ENCODE measurements at places on chromosomes 7 and 10.

GRCh38 chr10:77357611-77358310, 279.8 kb downstream of the KCNMA1 start:
- peak; percentile 4 for DNase-seq

DNA sequence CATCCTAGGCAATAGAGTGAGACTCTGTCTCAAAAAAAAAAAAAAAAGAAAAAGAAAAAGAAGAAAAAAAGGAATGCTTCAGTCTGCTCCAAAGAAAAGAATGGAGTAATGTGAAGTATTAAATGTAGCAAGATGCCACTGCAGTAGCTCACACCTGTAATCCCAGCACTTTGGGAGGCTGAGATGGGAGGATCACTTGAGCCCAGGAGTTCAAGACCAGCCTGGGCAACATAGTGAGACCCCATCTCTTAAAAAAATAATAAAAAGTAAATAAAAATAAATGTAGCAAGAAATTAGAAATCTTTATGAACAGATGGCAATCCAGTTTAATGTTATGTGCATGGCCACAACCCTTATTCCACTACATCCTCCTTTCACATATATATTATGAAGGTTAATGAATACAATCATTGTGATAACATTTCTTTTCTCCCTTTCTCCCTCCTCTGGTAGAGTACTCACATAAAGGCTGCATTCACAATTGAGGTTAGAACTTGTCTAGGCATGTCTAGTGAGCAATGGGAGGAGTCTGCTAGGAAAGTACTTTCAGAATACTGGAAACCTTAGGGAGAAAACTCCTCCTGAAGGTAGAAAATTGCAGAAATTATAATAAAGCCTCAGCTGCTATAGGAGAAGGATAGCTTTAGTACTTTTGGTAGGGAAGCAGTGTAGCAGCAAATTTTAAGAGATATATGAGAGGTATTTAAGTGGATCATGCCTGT, 20.4 kb downstream of the KLLN start:
- DNase-seq, result no peak

- no peak for DNase-seq
Measured at GRCh38 chr10:62095181-62096122, 173.2 kb downstream of the RTKN2 start.

DNA sequence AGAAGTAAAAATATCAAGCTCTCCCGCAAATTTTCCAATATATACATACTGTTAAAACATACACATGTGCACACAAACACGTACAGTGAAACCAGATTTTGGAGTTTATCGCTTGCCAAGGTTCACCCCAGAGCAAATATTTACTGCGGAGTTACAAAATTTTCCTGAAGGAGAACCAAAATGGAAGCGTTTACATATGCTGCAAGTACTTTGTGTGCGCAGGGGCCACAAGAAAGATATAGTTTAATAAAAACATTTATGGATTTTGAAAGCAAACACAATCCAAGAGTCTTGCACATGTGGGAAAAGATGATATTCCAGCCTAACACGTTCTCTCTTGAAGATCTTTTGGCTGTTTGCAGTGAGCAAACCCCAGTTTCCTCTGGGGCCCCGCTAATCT, 301.3 kb upstream of the NFE2L3 start:
- DNase-seq, result no peak

DNA sequence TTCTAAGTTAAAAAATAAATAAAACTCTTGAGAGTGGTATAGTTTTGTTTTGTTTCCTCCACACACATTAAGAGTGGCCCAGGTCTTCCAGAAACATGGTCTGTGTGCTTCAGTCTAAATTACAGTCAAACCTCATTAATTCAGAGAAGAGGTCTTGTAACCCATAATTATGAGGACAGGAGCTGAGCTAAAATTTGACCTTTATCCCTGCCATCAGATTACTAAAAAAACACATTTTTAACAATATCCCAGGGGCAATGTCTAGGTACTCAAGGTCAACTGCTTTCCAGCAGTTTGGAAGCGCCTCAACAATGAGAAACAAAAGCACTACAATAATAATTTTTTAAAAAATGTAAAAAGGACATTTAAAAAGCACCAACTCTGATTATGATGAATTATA, 184.1 kb upstream of the PFKP start:
- DNase-seq, result no peak

GRCh38 chr10:127148066-127148932, 48.1 kb downstream of the INSYN2A start:
- DNase-seq, result peak; percentile 65

DNA sequence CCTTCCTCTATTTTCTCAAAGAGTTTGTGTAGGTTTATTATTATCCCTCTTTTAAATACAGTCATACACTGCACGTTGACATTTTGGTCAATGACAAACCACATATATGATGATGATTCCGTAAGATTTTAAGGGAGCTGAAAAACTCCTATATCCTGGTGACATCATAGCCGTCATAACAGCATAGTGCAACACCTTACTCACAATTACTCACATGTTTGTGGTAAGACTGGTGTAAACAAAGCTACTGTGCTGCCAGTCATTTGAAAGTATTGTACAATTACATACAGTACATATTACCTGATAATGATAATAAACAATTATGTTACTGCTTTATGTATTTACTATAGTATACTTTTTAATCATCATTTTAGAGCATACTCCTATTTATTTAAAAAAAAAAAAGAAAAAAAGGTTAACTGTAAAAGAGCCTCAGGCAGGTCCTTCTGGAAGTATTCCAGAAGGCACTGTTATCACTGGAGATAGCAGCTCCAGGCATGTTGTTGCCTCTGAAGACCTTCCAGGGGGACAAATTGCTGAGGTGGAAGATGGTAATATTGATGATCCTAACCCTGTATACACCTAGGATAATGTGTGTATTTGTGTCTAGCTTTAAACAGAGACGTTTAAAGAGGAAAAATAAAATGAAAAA, 123.3 kb upstream of the CDK1 start:
- DNase-seq, result peak; percentile 4

GRCh38 chr10:112229901-112230300, 46.3 kb upstream of the GPAM start:
- no peak for DNase-seq

GRCh38 chr10:1738950-1739349, 1.6 kb upstream of the ADARB2 start:
- DNase-seq, result no peak

DNA sequence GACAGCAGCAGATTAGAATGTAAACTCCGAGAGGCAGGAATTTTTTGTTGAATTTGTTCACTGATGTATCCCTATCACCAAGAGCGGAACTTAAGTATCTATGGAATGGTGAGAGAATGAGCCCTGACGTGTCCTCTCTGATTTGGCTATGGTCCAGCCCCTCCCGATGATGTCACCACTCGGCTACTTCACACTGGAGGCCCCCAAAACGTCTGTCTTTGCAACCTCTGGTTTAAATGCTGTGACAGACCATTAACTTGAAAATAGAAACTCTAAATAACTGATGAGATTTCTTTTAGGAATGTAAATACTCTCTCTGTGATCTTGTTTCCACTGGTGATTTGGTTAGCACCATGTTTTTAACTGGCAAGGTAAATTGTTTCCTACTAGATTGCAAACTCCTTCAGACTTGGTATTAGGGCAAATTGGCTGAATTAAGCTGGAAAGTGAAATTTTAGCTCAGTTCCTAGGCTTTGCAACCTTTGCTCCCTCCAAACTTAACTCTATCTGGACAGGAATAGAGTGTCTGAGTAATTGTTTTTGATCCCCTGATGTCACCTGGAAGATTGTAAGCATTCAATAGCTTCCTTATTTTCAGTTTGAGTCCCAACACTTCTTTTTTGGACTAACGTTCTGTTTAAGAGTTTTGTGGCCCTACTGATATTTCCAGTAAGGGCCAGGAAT, 19.1 kb downstream of the SLC16A12 start:
- DNase-seq, result no peak

- no peak for DNase-seq
Measured at GRCh38 chr10:126783806-126784557, 113.5 kb upstream of the C10orf90 start.

GRCh38 chr7:157310676-157311185, 26.1 kb upstream of the DNAJB6 start:
- no peak for DNase-seq
